ENCODE measurements at places on chromosomes 7 and 10.

DNA sequence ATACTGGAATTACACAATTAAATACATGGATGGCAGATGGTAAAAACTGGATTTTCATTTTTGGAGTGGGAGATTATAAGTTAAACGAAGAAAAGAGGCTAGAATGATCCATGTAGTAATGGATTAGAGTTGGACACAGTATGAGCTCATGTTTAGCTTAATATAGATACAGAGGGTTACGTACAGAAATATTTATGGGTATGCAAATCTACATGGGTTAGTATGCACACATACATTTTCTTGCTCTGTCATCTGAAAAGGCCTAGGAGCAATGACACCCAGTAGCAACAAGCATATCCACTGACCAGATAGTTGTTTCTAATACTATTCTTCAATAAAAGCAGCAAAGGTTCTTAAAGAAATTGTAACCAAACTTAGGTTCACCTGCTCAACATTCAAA lies 366.4 kb downstream of the SEMA3D start:
- no peak for DNase-seq

- DNase-seq = peak; percentile 73
Observed at GRCh38 chr7:148262721-148263229, 327.8 kb upstream of the C7orf33 start.

DNA sequence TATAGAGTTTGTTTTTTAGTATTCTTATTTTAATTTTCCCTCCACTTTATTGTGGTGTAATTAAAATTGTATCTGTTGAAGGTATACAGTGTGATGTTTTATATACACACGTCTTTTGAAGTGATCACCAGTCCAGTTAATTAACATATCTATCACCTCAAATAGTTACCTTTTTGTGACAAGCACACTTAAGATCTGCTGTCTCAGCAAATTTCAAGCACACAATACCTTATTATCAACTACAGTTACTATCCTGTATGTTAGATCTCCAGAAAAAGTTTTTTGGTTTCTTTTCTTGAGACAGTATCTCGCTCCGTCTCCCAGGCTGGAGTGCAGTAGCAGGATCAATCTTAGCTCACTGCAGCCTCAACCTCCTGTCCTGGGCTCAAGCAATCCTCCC lies 8.7 kb downstream of the WIPI2 start:
- no peak for DNase-seq

GRCh38 chr7:94748376-94748775 lies 92.4 kb upstream of the SGCE start:
- DNase-seq = no peak

DNA sequence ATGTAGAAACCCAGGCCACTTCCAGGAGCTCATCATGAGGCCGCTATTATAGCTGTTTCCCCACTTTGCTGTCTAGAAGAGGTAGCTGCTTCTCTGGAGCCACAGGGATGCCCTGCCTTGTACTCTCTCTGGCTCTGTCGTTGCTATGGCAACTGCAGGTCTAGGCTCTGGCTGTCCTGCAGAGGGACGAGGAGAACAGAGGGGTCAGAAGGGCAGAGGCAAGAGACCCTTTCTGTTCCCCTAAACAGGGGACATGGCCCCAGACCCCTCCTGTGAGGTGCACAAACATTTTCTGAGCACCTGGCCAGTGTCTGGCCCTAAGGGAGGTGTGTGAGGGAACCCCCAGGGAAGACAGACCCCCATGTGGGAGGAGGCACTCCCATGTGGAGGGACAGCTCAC lies 31.4 kb downstream of the ITPRIP start:
- no peak for DNase-seq

- no peak for DNase-seq
Observed at GRCh38 chr7:26533217-26533616, 241.6 kb downstream of the SNX10 start.

GRCh38 chr7:78985509-78985908 lies 468.0 kb downstream of the MAGI2 start:
- no peak for DNase-seq

DNA sequence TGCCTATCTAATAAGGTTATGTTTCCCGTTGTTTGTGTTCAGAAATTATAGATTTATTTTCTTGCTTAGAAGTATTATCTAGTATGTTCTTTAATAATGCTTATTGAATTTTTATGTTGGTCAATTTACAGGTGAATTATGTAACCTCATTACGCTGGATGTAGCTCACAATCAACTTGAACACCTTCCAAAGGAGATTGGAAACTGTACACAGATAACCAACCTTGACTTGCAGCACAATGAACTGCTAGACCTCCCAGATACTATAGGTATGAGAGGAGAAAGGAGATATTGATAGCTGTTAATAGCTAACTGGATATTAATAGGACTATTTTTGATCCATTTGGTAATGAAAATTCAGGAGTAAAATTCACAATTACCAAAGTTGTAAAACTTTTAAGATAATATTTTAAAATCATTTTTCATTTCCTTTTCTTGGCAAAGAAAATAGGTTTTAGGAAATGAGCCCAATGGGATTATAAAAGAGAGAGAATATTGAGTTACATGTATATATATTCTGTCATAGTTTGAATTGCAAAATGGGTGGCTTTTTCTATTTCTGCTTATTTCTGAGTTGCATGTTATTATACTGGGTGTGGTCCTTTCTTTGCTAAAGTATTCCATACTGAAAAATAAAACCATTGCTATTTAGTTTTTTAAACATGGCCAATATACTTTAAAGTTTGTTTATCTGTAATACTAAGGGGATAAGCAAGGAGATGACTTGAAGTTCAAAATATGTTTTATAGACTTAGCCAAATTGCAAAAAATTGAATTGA lies 66.3 kb downstream of the SHOC2 start:
- DNase-seq = no peak

DNA sequence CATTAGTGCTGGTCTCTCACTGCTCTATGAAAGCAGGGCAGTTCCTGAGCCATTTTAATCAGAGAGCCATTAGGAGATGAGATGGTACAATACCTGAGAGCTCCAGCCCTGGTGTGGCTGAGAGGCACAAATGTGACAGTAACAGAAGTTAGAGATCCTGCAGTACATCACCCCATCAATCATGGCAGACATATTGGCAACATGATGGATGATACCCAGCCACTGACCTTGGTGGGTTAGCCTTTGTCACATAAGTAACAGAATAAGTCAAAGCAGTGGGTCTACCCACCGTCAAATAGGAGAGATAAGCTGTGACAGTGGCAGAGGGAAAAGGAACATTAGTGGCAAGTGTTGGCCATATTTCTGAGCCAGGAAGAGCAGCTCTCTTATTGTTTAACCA lies 53.3 kb upstream of the NXPH1 start:
- no peak for DNase-seq

GRCh38 chr7:2843711-2844152 lies 376 bp downstream of the GNA12 start:
- DNase-seq = peak; percentile 18

DNA sequence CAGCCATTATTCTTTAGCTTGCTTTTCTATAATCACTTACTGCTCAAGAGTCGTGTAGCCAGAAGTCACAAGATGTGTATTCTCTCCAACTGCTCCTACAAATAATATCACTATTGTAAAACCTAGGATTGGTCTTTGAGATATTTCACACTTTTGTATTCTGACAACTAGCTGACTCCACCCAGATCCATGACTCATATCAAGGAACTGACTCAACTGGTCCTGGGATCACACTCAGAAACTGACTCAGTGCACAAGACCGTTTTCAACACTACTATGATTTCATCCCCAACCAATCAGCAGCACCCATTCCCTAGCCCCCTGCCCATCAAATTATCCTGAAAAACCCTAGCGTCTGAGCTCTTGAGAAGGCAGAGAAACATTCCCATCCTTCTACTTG lies 56.5 kb upstream of the ORC5 start:
- DNase-seq = peak; percentile 2

DNA sequence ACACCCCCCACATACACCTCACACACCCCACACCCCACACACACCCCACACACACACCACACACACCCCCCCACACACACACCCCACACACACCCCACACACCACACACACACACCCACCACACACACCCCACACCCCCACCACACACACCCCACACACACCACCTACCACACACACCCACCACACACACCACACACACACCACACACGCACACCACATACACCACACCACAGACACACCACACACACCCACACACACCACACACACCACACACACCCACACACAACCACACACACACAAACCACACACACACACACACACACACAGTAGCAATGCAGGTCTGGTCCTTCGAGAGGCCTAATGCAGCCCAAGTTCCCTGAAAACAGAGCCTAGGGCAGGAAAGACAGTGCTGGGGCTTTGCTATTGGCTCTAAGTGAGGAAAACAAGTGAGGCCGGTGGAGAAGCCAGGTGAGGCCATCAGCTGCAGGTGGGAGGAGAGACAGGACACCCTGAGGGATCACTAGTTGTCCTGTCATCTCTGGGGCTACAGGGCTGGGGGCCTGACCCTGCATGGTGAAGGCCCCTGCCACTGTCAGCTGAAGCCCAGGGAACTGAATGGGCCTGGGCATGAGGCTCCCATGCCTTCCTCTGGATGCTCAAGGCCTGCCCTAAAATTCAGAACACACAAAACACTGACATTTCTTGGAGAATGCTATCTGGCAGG lies 92.6 kb downstream of the CYTH3 start:
- no peak for DNase-seq

DNA sequence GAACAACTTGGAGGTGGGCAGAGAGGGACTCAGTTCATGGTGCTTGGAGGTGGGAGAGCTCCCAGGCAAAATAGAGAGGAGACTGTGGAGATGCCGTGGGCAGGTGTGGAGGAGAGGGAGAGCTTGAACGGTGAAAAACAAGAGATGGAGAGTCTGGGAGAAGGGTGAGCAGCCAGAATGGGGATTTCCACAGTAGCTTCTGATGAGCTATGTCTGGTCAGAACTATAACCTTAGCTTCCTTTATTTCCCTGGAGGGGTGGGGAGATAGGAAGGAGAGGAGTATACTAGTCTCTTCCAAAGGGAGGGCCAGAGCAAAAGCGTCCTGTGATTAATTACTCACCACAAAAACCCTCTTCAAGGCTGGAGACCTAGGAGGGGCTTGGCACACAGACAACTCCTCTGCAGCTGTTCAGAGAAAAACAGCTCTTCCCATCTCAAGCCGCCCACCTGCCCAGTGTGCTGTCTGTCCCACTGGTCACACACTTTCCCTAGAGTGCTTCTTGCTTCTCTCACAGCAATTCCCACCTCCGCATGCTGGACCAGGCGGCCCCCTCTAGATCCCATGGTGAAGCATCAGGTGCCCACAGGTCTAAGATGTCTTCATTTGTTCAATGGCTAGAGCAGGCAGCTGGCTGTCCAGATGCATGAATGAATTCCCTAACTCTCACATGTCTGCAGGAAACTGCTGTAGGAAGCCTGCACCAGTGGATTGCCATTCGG lies 41.9 kb downstream of the TAS2R41 start:
- no peak for DNase-seq

- no peak for DNase-seq
Observed at GRCh38 chr7:157400171-157400860, 63.5 kb downstream of the DNAJB6 start.

DNA sequence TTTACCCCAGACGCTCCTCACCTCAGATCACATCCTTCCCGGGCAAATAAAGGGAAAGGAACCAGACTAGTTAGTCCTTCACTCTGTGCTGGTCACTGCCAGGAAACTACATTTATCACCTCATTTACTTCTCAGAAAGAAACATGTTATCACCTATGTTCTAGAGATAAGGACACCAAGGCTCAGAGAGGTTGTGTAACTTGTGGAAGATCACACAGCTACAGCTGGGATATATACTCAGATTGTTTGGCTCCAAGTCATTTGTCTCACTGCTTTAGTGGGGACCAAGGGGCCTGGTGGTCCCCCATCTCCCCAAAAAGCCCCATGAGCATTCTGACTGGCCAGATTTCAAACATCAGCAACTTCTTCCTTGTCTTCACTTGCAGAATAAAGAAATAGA lies 17.5 kb upstream of the BTBD16 start:
- no peak for DNase-seq

DNA sequence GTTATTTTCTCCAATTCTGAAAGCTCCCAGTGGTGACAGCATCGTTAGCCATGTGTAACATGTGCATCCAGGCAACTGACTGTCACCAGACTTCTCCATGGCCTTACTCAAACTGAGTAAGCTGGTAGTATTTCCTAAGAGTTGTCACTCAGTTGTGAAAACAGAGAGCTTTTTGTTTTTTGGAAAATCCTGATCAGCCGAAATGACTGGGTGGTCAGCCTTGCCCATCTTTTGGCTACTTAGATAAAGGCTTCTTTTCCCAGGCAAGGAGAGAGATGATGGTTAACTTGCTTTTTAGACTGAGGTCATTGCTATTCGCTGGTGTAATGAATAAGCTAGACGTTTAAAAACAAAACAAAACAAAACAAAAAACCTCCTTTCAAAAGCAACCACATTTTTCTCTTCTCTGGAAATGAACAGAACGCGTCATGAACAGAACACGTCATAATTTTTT lies 159.5 kb upstream of the KLF14 start:
- no peak for DNase-seq

DNA sequence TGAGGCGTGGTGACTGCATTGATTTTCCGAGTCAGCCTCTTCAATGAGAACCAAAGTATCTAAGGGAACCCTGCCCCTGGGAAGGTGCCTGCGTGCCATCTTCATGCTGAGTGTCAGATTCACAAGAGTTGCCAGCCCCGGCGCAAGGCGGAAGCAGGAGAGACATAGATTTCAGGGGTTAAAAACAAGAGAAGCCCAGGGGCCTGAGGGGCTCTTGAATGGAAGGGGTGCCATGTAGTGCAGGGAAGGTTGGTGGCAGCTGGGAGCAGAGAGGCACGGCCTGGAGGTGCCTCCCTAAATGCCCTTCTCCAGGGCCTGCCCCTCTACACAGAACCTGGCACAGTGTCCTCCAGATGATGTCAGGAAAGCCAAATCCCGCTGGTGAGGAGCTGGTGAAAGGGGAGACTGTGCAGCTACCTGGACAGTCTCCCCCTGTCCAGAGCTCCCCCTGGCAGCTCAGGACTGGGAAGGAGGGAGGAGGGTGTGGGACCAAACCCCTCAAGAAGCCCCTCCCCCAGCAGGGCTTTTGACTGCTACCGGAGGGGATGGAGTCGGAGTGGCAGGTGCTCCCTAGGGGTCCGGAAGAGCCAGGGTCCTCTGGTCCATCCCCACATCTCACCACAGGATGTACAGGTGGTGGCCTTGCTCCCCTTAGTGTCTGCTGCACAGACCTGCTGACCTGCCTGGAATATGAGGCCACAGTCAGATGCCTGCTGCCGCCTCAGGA lies 137.9 kb downstream of the TCERG1L start:
- no peak for DNase-seq

- no peak for DNase-seq
Observed at GRCh38 chr10:90407131-90407530, 450.7 kb downstream of the HTR7 start.

Measured in Calu3 (cell line).